ENCODE measurements at places on chromosomes 1 and 21.

DNA sequence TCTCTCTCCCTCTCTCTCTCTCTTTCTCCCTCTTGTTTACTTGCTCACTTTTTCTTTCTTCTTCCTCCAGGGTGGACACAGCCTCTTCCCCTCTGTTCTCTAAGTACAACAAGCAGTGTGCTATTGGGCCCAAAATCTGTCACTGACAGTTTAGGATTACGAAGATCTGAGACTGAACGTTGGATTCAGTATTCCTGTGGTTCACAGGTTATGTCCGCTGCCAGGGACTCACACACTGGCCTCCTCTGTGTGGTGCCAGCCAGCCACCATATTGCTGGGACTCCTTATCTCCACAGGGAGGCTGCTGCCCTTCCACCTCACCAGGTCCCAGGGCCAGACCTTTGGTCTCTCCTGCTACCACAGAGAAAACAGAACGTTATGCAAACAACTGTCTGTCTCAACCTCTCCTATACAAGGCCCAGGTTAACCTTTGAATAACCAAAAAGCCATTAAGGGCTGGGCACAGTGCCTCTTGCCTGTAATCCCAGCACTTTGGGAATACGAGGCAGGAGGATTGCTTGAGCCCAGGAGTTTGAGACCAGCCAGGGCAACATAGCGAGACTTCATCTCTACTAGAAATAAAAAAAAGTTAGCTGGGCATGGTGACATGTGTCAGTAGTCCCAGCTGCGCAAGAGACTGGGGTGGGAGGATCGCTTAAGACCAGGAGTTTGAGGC is 171.9 kb upstream of the RAB4A start:
- DNase-seq = no peak

DNA sequence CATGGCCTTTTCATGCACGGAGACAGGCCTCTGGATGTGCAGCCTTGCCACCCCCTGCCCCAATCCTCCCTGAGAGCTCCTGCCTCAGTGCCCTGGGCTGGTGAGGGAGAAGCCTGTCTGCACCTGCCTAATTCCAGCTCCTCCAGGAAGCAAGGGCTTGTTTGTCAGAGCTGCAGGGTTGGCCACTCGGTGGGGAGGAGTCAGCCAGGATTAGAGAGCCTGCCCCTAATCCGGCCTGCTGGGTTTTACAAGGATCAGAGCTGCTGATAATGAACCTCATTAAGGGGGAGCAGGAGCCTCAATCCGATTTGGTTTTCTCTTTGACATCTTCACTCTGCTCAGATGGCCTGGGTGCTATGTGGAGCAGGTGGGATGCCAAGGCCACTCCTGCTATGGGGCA is 31.9 kb upstream of the LHX4 start:
- no peak for DNase-seq

GRCh38 chr1:109539676-109540075 is at the start of gene GPR61:
TSS of gene GPR61 (plus strand) at chr1:109539872. CDS start at chr1:109543023, 3,151 bp downstream.
- DNase-seq = no peak

GRCh38 chr1:209774592-209774991 is 9.8 kb downstream of the C1orf74 start:
- DNase-seq = no peak

DNA sequence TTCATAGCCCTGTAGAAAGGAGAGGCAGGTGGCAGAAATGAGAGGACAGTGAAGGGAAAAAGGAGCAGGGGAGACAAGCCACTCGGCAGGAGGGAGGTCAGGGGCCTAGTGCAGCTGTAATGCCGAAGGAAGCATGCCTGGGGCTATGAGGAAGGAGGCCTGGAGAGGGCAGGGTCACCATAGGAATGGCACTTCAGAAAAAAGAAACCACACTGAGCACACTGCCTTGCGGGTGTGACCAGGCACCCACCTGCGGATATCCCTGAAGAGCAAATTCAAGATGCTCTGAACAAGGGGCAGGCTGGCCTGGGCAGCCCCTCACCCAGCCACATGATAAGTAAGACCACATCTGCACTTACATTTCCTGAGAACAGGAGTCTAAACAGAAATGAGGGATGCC is 104.7 kb downstream of the JAK1 start:
- peak; percentile 7 for DNase-seq

- peak; percentile 97 for DNase-seq
Observed at GRCh38 chr1:186620566-186621350, 59.5 kb downstream of the PTGS2 start.

DNA sequence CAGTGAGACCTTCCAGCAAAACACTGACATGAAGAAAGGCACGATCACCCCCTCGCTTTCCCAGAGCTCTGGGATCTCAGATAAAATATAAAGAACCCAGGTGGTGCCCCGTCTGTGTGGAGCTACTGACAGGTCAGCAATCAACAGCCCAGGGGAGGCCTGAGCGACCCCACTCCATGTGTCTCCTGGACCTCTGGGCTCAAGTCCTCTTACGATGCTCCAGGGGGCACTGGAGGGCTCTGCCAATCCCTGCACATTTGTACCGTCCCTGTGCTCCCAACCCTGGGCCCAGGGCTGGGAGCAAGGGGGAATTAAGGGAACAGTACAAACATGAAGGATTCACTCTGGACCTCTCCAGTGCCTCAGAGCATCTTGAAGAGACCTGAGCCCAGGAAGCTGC is 12.5 kb downstream of the S100A7A start:
- no peak for DNase-seq

DNA sequence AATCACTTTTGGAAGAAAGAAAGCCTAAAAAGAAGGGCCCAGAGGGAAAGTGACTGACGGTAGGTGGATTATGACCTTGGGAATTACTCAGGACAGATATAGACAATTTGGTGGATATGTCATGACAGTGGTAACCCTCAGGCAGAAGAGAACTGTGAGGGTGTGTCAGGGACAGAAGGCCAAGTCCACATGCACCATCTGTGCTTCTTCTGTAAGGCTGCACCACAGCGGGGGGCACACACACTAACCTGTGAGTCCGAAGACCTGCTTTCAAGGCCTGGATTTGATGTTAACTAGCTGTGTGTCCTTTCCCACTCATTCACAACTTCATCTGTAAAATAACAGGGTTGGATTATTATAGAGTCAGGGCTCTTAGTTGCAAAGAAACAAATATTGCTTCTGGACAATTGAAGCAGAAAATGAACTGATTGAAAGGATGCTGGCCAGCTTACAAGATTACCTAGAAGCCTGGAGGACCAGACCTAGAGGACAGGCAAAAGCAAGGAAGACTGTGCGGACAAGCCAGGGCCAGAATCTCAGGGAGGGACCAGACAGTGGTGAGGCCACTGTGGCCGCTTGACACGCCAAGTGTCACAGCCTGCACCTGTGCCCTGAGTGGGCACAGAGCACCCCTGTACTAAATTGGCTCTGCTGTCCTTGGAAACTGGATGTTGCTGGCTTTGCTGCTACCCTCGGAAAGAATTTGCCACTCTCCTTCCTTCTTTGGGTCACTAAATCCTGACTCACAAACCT is 34.7 kb upstream of the USP24 start:
- no peak for DNase-seq

Data from fibroblast of skin of abdomen (primary cell).